ENCODE measurements at places on chromosomes 4 and X.

DNA sequence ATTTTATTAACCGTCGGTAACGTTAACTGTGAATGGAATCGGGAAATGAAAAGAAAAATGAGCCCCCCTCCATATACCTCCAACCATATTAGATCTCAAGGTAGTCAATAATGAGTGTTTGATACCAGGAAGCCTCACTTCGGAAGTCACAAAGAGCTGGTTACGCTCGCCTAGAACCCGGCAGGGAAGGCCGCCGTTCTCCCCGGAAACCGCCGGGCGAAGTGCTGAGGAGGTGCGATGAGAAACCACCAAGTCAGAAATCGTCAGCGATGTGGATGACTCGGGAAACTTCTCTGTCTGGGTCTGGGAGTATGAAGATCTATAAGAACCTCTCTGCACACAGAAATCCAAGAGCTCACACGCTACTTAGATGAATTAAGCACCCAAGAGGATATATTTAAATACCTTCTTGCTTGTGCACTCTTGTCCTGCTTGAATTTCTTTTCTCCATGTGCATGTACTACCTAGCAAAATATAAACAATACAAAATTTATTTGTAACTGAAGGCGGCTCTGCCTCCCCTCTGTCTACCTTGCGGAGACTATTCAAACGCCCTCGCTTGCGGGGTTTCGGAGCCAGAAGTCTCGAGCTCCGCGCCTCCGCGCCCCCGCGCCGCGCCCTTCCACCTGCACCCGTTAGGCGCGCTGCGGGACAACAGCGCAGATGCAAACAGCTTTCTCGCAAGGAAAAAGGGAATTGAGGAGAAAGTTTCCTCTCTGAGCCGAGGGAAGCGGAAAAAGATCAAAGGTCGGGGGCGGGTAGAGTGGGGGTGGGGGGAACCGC, 17.8 kb downstream of the NKX6-1 start:
- DNase-seq: no peak

DNA sequence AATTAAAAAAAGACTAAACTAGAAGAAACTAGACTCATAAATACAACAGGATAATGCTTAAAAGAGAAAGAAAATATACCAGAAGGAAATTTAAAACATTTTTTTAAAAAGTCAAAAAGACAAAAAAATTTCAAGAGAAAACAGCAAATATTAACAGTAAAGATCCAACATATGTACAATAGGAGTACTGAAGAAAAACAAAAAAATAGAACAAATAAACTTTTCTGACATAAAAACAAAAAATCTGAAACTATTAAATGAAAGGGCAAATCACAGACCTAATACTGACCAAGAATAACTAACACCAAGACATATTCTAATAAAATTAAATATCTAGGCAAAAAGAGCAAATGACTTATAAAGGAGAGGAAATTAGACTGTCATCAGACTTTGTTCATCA, 11.5 kb downstream of the DNAJB14 start:
- DNase-seq: peak; percentile 43

DNA sequence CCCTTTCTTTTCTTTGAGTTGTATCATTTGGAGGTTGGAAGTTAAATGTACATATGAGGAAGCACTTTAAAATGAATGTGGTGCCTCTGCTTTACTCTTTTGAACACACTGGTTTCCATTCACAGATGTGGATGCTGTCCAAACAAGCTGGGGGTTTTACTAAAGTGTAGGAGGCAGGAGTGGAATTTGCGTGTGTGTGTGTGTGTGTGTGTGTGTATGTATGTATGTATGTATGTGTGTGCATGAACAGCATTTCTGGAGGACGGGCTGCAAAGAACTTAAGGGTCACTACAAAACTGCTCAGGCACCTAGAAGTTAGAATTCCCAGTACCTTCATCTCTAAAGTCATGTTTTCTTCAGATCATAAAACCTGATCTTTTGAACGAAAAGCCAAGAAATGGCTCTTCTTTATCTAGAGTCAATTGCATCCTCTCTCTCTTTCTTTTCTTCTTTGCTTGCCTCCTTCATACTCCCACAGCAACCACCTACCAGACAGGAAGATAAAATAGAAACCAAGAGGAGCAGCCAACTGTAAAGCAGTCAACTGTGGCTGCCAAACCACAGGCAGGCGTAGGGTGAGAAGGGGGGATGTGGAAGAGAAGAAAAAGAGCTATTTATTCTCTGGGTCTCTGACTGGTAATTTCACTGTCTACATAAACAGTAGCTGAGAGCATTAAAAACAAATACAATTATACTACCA, 177.0 kb upstream of the RASGEF1B start:
- peak; percentile 28 for DNase-seq

DNA sequence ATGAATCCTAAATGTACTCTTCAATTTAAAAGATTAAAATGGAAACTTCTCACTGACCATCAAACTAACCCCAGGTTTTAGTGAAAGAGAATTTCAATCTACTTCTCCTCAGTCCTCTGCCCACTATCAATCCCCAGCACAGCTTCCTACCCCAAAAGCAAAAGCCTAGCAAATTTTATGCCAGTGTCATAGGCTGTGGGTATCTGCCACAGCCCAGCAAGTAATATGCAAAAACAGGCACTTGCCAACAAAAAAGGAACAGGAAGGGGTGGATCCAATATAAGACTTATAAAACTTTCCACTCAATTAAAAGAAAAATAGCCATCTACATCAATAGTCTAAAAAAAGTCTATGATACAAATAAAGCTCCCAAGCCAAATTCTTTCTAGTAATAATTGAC, 22.3 kb downstream of the CAMK2D start:
- DNase-seq: no peak

- DNase-seq: no peak
These were observed 40.8 kb downstream of the RTL9 start for GRCh38 chrX:110399497-110399896.

DNA sequence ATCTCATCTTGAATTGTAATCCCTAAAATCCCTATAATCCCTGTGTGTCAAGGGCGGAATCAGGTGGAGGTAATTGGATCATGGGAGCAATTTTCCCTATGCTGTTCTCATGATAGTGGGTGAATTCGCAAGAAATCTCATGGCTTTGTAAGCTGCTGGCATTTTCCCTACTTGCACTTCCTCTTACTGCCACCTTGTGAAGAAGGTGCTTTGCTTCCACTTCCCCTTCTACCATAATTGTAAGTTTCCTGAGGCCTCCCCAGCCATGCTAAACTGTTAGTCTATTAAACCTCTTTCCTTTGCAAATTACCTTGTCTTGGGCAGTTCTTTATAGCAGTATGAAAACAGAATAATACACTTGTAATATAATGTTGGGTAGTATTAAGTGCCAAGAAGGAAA, 1087.4 kb upstream of the SLIT2 start:
- no peak for DNase-seq

- peak; percentile 58 for DNase-seq
These were observed 6.7 kb upstream of the HSD17B10 start for GRCh38 chrX:53440621-53441517.

DNA sequence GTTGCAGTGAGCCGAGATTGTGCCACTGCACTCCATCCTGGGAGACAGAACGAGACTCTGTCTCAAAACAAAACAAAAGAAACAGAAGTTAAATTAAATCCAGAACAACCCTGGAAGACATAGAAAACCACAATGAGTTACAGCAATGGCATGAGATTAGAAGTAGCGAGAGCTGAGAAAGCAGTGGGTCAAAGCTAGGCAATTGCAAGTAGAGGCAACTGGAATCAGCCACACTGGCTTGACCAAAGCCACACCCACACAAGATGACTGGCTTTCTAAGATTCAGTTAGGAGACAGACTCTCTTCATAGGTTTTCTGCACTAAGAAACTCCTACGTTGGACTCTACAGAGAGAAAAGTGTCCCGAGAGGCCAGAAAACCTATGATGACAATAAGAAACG, 443.0 kb downstream of the GPM6A start:
- DNase-seq: peak; percentile 72

DNA sequence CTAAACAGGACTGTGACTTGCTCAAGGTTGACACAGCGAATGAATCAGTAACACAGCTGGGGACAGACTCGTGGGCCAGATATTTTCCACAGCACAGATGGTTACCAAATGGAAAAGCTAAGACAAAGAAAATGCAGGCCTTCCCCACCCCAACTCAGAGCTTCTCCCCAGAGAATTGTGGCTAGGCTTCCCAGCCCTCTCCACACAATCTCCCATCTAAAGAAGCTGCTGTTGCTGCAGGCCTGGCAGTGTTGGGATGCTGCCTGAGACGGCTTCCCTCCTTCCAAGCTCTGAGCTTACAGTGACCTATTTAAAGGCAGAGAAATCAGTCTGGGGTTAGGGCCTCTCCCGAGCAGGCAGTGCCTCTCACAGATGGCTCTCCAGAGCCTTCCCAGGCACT, 46.5 kb upstream of the PGRMC1 start:
- peak; percentile 17 for DNase-seq

- DNase-seq: no peak
These were observed 25.9 kb upstream of the NYX start for GRCh38 chrX:41421071-41421729.

DNA sequence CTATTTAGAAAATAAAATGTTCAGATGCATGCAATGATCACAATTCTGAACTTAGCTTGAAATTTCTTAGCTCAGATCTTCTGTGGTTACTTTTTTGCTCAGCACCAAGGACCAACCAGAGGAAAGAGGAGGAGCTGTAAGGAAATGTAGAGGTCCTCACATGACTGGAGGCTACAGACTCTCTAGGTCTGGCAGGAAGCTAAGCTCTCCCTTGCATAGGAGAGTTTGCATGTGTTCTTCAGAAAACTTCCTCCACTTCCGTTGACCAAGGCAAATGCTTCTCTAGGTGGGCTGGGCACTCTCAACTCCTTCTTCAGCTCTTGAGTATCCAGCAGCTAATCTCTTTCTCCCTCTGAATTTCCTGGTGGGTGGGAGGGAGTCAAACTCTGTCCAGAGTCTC, 119.6 kb downstream of the BTC start:
- no peak for DNase-seq

GRCh38 chrX:54413753-54414152, 26.5 kb upstream of the TSR2 start:
- DNase-seq: no peak

GRCh38 chrX:41164449-41164848, 79.2 kb downstream of the USP9X start:
- DNase-seq: no peak

GRCh38 chr4:173182403-173182802, 13.8 kb downstream of the GALNT7 start:
- DNase-seq: peak; percentile 92

- DNase-seq: no peak
These were observed 53.3 kb downstream of the FBXO8 start for GRCh38 chr4:174230148-174230547.

DNA sequence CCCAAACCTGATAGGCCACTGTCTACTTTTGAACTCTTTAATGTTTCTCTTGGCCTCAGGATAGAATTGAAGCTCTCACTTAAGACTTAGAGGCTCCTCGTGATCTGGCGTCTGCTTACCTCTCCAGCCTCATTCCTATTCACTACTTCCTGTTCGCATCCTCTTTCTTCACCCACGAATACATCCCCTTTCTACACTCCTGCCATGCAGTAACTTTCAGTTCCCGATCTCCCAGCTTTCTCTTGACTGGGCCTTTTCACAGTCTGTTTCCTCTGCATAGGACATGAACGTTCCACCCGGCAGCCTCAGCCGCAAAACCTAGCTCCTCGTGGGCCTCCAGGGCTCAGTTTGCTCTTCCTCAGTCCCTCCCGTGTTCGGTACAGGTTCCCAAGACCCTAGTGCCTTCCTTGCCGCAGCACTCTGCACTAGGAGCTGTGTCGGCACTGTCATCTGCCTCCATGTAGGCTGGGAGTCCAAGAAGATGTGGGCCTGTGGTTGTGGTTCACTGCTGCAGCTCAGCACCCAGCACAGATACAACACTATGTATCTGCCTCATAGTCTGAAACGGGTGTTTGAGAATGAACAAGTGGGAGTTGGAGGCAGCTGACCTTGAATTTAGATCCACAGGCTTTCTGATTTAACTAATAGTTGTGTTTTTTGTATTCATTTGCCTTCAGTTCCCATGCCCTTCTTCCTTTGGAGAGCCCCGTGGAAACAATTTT, 15.8 kb downstream of the RPL39 start:
- no peak for DNase-seq

DNA sequence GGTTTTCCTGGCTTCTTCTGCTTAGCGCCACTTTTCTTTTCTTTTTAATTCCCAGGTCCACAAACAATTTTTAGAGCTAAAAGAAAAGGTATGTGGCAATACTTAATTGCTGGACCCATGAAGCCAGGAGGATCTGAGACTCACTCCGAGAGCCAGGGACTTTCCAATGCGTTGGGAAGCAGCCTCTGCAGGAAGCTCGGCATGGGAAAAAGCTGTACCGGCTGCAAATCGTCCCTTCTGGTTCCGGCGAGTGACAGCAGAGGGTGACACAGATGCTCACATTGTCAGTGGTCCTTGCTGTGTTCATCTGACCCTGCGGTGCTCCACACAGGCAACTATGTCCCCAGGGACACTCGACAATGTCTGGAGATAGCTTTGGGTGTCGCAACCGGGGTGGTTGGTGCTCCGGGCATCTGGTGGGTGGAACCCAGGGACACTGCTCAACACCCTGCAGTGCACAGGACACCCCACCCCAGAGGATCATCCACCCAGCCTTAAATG, 164.0 kb downstream of the PRKX start:
- DNase-seq: peak; percentile 7

DNA sequence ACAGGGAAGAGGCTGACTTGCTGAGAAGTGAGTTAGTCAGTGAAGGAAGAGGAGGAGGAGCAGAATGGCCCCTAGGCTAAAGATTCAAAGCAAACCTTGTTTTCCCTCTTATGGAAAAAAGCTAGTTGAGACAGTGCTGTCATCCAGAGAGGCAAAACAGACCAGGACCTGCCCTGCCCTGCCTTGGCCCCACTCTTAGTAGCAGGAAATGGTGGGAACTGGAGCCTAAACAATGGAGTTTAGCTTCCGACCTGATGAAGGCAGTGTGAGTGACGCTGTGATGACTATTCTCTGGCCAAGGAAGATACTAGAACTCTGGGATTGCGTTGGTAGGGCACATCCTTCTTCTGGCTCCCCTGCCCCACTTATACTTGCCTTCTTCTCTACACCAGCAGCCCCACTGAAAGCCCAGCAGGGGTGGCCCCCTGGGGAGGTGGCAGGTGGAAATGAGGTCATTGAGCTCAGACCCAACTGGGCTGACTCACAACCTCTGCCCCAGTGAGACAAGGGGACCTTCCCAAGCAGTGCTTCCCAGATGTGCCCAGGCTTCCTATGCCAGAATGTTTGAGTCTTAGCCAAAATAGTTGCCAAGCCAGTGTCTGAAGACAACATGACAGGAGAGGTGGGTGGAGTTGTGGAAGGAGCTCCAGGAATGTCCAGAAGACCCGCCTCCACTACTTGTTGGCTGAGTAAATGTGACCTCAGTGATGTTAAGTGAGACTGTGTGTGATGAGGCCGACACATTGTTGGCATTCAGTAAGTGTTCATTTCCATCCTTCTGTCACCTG, 38.8 kb downstream of the MSN start:
- DNase-seq: peak; percentile 54

DNA sequence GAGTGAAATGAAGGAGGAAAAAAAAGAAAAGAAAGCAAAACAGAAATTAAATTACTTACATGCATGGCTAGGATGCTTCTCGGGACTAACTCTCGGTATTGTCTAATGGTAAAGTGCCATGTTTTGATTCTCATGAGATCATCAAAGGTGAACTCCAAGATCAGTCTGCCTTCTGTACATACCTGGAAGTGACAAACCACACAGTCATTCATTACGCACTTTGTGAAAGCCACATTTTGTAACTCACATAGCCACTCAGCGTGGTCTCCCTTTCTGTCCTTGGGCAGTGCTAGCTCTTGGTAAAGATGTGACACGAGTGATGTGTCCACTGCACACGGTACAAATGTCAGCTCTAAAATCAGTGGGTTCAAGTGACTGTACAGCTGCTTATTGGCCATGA, 309.8 kb downstream of the LDB2 start:
- DNase-seq: no peak

GRCh38 chr4:17284323-17285175, 227.3 kb downstream of the QDPR start:
- no peak for DNase-seq

- peak; percentile 44 for DNase-seq
These were observed 742.3 kb upstream of the POU3F4 start for GRCh38 chrX:82765811-82766210.
